Activated CD4-positive, CD25-positive, alpha-beta regulatory T cell treated with anti-CD3 and anti-CD28 coated beads, Interleukin-2, amount 50 U/mL, for 24 hours (primary cell): ENCODE measurements at places on chromosomes 3 and 15.

- ATAC-seq = no peak
Measured at GRCh38 chr15:29860872-29861271, 38.6 kb upstream of the TJP1 start.

GRCh38 chr15:73564255-73564654 is 68.9 kb downstream of the NPTN start:
- no peak for ATAC-seq

- no peak for ATAC-seq
Measured at GRCh38 chr3:140910860-140911259, 30.8 kb upstream of the SLC25A36 start.

DNA sequence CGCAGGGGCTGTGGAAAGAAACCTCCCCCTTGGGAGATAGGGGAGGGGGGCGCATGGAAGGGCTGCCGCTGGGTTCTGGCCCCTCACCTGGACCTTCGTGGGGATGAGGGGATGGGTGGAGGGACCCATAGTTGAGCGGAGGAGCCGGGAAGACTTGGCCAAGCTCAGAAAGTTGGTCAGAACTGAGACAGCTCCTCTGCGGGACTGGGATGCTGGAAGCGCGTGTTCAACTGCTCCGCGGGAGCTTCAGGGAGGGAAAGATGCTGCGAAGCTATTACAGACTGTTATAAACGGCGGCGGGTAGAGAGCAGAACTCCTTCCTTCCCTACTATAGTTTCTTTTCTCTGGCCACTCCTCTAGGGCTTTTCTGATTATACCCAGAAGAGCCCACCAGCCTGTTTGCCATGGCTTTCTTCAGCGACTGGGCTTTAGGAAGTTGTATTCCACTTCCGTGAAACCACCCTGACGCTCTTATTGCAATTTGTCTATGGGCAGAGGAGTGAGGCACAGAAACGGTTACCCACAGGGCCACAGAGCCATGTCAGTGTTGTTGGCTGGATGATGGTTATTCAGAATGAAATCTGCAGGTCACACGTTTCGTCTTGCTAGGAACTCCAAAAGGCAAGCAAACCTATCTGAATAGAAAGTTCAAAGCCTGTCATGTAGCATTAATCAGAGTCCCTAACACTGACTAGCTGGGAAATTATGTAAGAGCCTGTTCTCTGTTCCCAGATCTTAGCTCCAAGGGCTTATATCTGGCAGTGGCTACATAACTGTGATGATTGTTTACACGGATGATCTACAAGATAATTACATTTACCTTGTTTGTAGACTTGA is 1.1 kb downstream of the SYNPR start:
- ATAC-seq = no peak

- no peak for ATAC-seq
Measured at GRCh38 chr3:197417441-197417840, 119.0 kb upstream of the DLG1 start.

DNA sequence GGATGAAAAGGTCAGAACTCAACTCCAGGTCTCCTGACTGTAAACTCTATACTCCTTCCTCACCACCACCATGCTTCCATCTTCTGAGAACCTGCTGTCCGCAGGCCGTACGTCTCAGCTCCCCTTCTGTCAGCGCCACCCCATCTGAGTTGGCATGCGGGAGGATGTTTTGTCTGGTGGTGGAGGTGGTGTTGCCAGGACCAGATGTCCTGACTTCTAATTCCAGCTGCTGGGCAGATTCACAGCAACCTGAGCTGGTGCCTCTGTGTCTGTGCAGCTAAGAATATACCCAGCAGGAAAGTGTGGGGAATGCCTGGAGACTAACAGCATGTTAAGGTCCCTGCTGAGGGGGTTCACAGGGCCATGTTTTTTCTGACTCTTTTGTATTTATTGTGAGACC is 23.2 kb downstream of the PLA1A start:
- ATAC-seq = no peak

GRCh38 chr3:37462452-37462851 is 288.1 kb upstream of the LRRFIP2 start:
- ATAC-seq = no peak

GRCh38 chr3:77460326-77460725 is 420.4 kb downstream of the ROBO2 start:
- no peak for ATAC-seq

DNA sequence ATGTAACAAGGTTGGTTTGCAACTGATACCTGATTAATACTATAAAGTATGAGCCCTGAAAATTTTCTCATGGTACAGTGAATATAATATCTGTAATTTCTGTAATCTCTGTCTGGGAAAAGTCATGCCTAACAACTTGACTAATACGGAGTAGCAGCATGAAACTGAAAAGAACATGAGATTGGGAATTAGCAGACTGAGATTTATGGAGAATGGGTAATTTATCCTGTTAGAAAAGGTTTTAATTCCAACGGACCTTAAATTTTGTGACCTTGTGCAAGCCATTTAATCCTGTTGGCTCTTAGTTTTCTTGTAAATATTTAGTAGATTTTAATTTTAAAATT is 90.2 kb upstream of the CMC1 start:
- ATAC-seq = no peak

DNA sequence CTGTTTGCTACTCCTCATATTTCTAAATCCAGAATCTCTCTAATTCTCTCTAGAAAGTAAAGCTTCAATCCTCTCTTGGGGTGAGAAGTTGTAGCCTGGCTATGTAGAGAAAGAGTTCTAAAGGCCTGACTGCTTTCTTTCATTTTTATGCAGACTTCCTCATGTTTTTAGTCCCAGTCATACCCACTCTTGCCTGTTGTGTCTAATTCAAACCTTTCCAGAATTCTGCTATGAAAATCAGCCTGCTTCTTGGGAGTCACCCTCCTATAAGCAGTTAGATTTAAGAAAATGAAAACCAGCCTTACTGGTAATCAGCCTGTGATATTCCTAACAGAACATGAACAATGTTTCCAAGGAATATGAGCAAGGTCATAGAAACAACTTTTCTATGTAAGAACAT is 14.8 kb upstream of the ZNF639 start:
- ATAC-seq = no peak

- ATAC-seq = no peak
Measured at GRCh38 chr3:146892041-146892440, 286.9 kb upstream of the PLSCR5 start.

DNA sequence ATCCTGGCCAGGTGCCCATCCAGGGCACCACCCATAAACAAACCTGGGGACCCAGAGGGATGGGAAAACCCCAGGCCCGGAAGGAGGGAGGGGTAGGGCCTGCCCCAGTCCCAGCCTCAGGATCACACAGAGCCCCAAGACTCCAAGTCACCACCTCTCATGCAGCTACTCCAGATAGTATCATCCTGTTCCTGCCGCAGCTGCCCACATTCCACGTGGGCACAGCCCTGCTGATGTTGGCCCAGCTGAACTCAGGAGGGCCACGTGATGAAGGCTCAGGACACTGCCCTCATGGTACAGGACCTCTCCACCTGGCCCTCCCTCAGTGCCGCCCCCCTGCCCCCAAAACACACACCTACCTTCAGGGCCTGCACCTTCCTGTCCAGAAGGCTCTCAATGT is 69.5 kb downstream of the CACNA2D2 start:
- ATAC-seq = no peak

GRCh38 chr3:159191447-159191846 is 389.6 kb downstream of the MFSD1 start:
- ATAC-seq = no peak

- ATAC-seq = no peak
Measured at GRCh38 chr15:57445872-57446271, 69.6 kb downstream of the CGNL1 start.

- no peak for ATAC-seq
Measured at GRCh38 chr15:70629735-70630273, 133.6 kb downstream of the UACA start.

- no peak for ATAC-seq
Measured at GRCh38 chr3:126417515-126417914, 22.8 kb downstream of the CFAP100 start.

- ATAC-seq = no peak
Measured at GRCh38 chr15:88066636-88067330, 189.8 kb downstream of the NTRK3 start.

- no peak for ATAC-seq
Measured at GRCh38 chr3:196275126-196275525, 12.4 kb downstream of the PCYT1A start.

DNA sequence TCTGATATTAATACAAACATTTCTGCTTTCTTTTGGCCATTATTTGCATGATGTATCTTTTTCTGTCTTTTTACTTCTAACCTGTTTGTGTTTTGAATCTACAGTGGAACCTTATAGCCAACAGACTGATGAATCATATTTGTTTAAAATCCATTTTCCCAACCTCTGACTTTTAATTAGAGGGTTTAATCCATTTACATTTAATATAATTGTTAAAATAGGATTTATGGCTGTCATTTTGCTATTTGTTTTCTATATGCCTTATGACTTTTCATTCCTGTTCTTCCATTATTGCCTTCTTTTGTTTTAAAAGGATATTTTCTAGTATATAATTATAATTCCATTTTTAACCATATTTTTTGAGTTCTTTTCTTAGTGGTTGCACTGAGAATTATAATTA is 286.1 kb downstream of the ZNF621 start:
- no peak for ATAC-seq

GRCh38 chr3:50436114-50436674 is 67.2 kb downstream of the CACNA2D2 start:
- ATAC-seq = peak; percentile 79

DNA sequence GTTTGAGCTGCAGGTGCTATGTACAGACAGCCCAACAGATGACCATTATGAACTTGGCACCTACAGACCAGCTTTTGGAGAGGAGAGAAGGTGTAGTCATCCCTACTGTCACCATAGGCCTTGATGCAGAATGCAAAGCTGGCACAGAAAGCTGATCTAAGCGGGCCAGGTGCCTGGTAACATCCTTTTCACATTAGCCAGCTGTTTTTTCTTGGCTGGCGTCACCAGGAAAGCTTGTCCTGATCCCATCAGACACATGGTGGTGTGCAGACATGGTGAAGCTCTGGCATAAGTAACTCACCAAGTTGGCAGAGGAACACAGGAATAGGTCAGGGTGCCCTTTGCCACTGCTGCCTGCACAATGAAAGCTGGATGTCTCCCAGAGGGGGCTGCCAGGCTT is 97.2 kb upstream of the MB21D2 start:
- no peak for ATAC-seq

- no peak for ATAC-seq
Measured at GRCh38 chr15:30985081-30985531, 6.3 kb downstream of the MTMR10 start.

- ATAC-seq = no peak
Measured at GRCh38 chr3:34090876-34091275, 292.4 kb downstream of the PDCD6IP start.

- ATAC-seq = no peak
Measured at GRCh38 chr3:30664884-30665283, 58.5 kb downstream of the TGFBR2 start.
